ENCODE measurements at places on chromosomes 6 and 20.

DNA sequence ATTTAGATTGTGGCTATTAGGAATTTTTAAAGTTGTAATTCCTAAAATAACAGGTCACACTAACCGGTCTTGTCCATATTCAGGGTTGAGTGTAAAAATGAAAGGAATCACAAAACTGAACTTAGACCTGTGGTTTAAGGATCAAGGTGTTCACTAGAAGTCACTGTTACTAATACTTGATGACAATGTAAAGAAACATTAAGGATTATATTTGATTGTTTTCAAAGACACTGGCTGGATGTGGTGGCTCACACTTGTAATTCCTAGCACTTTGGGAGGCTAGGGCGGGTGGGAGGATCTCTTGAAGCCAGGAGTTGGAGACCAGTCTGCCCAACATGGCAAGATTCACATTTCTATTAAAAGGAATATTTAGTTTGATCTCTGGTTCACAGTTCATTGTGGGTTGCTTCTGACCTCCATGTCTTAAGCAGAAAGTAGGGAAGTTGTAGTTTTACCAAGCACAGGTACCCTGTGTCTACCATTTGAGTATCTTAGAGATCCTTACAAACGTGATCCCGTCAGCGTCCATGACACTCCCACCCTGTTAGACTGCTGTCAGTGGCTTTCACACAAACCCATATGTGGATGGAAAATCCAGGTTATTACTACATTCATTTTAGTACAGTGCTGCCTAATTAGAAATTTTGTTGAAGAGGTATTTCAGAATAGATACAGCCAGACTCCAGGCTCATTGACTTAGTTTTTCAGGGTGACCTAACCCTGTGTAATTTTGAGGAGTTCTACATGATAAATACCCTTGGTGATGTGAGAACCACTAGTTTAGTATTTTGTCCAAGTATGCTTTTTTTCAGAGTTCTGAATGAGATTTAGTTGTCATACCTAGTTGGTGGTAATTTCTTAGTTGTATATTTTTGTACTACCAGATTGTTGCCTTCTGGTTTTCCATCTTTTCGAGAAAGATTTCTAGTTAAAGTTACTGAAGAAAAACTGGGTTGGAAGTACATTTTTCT, 10.2 kb downstream of the SRSF3 start:
- no peak for DNase-seq

DNA sequence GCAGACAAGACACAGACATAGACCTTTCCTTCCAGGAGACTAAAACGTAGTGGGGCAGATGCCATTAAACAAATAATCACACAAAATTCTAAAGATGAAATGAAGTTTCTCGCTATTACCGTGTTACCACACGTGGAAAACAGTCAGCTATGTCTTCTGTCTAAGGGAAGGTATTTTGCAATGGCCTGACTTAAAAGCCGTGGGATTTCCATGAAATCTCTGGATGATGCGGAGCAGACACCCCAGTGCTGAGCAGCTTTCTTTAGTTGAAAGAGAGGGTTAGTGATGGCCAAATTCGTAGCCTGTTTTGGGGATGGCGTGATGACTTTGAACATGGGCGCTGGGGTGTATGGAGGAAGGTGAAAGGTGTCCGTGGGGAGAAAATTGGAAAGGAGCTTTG, 281.8 kb downstream of the NRN1 start:
- no peak for DNase-seq

GRCh38 chr6:155755452-155755851, 299.8 kb upstream of the NOX3 start:
- no peak for DNase-seq

DNA sequence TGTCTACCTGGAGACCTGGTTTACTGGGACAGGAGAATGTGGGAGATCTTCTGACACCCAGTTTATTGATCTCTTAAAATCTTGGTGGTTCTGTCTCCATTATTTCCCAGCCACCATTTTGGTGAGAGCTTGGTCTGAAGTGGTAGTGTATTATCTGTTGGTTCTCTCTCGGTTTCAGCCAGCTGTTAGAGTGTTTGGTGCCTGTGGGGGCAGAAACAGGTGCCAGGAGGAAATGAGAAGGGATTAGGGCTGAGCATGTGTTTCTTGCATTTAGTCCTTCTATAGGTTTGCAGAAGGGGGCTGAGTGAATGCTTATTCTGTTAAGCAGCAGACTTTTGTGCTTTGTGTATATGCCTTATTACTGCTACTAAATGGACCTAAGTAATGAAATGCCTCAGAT, 9.6 kb downstream of the JARID2 start:
- DNase-seq, result no peak

DNA sequence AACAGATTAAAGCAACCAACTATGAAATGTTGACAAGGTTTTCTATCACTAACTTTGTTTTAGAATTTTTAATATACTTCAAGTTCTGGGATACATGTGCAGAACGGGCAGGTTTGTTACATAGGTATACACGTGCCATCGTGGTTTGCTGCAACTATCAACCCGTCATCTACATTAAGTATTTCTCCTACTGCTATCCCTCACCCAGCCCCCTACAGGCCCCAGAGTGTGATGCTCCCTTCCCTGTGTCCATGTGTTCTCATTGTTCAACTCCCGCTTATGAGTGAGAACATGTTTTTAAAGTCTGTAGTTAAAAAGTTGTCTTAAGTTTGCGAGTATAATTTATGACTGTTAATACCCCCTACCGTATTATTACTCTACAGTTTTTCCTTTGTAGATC, 844.3 kb upstream of the MANEA start:
- DNase-seq, result no peak

- no peak for DNase-seq
Measured at GRCh38 chr6:22333802-22334201, 37.0 kb upstream of the PRL start.

- no peak for DNase-seq
Measured at GRCh38 chr6:128600397-128600951, 80.1 kb upstream of the PTPRK start.

- no peak for DNase-seq
Measured at GRCh38 chr20:15806105-15806504, 767.1 kb downstream of the KIF16B start.

DNA sequence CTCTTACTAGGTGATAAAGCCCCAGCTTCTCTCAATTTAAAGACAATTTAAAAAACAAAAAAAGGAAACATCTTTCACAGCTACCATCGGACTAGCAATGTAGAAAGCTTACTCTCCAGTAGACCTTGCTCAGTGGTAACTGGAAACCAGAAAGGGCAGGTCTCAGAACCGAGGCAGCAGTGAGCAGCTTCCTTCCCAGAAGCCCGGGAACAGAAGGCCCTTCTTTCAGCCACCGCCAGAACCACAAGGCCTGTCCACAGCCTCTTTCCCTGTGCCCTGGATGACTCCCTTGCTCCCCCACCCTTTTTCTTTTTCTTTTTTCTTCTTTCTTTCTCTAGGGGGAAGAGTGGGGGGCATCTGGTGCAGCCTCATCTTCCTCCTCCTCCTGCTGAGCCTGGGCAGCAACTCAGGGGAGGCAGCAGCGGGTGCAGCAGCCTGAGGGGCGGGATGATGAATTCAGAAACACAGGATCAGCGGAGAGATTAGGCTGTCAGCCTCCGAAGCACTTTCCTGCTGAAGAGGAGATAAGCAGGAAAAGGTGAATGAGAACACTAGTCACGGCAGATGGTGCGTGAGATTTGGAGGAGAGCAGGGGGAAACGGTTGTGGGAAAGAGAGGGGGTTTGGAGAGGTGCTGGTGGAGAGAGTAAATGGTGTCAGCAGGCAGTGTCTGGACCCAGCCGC, 158.5 kb downstream of the ID4 start:
- DNase-seq, result no peak
